ENCODE measurements at places on chromosomes 11 and 22.
A peak's percentile ranks its signal among the peaks of the same experiment; 100 is the strongest.

- no peak for DNase-seq
Measured at GRCh38 chr11:115642660-115643059, 138.4 kb upstream of the CADM1 start.

- DNase-seq, result no peak
Measured at GRCh38 chr11:108115500-108116140, 5.7 kb upstream of the ACAT1 start.

GRCh38 chr22:45612940-45613339 lies 58.7 kb upstream of the ATXN10 start:
- no peak for DNase-seq

DNA sequence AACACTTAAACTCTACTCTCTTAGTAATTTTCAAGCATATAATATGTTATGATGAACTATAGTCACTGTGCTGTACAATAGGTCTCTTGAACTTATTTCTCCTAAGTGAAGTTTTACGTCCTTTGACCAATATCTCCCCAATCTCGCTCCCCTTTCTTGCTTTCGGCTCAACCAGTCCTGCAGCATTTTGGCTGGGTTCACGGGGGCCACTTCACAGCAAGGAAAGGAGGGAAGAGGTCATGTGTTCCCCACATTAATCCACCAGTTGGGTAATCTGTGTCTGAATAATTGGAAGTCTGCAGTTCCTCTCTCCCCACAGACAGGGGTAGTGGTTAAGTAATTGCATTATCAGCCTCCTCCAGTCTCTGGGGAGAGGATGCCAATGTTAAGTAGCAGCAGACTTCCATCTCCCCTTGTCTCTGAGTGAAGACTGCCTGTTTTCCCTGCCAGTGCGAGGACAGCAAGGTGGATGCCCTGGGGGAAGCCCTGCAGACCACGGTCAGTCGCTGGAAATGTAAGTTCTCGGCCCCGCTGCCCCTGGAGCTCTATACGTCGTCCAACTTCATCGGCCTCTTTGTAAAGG lies 59.2 kb upstream of the CRTAM start:
- DNase-seq, result no peak

- no peak for DNase-seq
Measured at GRCh38 chr11:111285189-111286091, 12.9 kb upstream of the POU2AF3 start.

GRCh38 chr11:75029836-75030631 lies 41.3 kb downstream of the NEU3 start:
- no peak for DNase-seq

DNA sequence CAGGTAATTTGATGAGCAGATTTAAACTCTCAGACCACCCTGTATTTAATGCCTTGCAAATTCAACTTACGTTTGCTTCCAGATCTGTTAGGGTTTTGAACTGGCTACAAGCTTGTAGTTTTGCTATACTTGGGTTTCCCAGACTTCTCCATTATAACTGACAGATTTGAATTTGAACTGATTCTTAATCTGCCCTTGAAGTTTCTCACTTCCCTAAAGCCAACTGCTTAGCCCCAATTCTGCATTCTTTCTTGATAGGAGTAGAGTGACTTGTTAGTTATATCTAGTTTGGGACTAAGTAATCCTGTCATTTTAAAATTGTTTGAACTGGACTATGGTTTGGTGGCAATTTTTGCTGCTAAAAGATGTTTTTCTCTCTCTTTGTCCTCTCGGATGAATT lies 9.7 kb downstream of the LAYN start:
- no peak for DNase-seq

GRCh38 chr11:10669258-10670033 lies 24.1 kb downstream of the IRAG1 start:
- DNase-seq, result no peak

- DNase-seq, result no peak
Measured at GRCh38 chr11:10414181-10414580, 40.9 kb upstream of the AMPD3 start.

DNA sequence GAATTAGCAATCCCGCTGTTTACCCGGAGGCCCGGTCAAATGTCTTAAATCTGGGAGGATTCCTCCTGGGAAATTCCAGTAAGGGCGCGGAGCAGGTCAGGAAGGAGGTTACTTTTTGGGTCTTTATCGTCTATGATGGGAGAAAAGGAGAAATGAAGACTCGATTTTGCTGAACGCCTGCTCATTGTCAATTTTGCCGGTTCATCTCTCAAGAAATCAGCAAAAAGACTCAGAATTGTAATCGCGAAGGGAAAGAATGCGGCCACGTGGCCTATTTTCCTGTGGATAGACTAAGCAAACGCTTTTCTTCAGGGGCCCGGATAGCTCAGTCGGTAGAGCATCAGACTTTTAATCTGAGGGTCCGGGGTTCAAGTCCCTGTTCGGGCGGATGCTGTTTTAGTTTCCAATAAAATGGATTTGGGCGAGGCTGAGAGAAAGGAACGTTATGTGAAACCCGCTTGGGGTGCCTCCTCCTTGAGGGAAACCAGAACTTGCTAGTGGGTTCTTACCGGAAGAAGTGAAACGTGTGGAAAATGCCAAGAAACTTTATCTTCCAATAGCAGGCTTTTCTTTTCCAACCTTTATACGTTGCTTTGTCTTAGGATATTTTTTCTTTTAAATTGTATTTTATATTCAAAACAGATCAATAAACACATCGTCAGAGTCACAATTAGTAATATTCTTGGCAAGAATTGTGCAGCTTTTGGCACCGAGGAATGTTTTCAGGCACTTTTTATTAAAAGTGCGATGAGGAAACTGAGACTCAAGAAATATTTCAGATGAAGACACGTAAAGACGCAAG lies 45.0 kb downstream of the OR4D9 start:
- peak; percentile 77 for DNase-seq
